ENCODE measurements at places on chromosomes 3 and 15. TPM values are rescaled to one million over a fixed set of nuclear protein-coding genes. Genes with fewer than 3 reads are reported as not detected.

Gene TRH
- total RNA-seq: not detected

Gene NR2F2
- 14.5 TPM for total RNA-seq

- no peaks in the 10 kb centered on the region for H3K4me1 ChIP-seq
- H3K27me3 ChIP-seq: no peaks in the 10 kb centered on the region
- no peak overlapping the region for H3K27ac ChIP-seq
- no peak overlapping the region for H3K4me3 ChIP-seq
- no peaks in the 10 kb centered on the region for H3K36me3 ChIP-seq
- no peak for DNase-seq
These were observed 128.1 kb downstream of the NSMCE3 start for GRCh38 chr15:29141308-29142128.

Gene MKRN3
- total RNA-seq: 2.1 TPM

Gene RHCG
- not detected for total RNA-seq
